ENCODE measurements at places on chromosomes 16 and 17.

DNA sequence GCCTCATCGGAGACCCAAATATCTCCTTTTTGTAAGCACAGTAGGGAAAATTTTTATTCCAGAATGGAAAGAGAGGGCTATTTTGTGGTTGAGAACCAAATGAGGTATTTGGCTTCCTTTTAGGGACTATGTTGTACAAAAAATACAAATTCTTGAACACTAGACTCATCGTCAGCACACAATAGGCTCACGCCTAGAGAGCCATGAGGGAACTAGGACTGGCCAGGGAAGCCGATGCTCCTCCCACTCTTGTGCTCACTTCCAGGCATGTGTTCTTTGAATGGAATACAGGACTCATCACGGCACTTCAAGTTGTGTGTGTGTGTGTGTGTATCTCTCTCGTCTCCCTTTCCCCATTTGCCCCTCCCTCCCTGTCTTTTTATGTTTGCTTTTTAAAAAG is 17.8 kb upstream of the BLMH start:
- no peak for DNase-seq

DNA sequence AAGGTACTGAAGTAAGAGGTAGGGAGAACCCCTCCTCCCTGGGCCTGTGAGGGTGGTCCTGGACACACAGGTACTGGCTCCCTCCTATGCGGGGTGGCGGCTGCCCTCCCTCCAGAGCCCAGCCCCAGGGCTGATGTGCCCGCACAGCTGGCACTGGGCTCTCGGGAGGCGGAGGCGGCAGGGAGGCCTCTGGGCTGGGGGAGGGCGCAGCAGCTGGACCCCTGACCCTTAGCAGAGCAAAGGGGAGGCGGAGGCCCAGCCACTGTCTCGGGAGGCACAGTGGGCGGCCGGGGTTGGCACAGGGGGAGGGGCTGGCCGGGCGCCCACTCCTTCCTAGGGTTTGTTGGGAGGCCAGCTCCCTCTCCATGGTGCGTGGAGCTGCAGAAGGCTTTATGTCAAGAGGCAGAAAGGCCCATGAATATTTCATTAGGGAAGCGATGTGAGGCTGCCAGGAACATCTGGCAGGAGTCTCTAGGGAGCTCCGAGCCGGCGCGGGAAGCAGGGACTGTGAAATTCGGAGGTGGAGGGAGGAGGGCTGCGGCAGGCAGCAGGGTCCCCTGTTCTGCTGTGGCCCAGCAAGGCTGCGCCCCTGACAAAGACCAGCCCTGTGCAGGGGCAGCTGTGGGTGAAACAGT is 44.1 kb upstream of the ACSF3 start:
- no peak for DNase-seq

GRCh38 chr17:62819511-62820221 is 11.6 kb upstream of the MARCHF10 start:
- DNase-seq: no peak

DNA sequence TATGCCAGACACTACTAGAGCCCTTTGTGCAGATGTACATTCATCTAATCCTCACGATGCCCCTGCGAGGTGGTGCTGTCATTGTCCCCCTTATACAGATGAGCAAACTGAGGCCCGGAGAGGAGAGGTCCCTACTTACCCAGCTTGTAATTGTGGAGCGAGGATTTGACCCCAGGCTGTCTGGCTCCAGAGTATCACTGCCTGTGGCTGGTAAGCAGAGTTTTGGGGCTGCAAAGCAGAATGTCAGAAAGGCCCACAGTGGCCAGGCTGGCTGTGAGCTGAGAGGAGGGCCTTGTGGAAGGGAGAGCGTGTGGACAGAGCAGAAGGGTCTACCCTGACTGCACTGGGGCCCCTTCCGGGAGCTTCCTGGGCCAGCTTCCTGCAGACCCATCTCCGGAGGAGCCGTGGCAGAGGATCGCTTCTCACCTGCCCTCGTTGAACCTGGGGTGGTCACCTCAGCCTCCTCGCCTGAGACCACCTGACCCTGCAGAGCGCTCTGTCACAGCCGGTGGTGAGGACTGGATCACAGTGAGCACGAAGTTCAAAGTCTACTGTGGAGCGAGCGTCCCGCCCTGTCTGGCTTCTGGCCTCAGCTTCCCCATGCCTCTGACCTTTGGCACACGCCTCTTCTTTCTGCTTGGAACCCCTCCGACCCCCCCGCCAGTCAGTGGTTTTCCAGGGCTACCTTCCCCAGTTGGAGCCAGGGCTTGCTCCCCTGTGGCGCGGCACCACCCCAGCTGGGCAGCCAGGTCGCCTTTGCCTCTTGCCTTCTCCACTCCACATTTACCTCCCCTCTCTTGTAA is 12.1 kb downstream of the CMIP start:
- DNase-seq: no peak

DNA sequence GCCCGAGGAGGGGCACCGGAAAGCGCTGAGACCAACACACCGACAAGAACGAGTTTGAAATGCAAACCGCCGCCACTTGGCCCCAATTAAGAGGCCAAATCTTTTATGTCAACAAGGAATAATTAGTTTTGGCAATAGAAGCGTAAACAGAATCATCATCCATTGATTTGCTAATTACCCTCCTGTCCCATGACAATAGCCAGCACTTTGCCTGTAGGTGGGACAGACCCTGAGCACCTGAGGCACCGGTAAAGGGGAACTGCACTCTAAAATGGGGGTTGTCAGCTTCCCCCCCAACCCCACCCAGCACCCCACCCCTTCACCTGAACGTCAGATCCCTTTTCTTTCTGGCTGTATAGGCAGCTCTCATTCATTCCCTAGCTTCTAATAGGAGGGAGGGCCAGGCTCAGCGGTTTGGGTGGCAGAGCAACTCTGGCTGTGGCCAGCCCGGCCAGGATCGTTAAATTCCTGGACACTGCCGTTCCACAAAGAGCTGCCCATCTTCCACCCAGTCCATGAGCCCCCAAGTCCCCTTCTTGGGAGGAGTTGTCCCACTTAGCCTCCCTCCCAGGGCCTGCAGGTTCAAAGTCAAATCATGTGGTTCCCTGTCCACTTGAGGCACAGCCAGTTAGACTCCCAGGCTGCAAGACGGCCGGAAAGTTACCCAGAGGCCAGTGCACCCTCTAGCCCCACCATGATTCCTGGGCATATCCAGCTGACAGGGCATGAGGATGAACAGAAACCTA is 45.8 kb downstream of the WNT3 start:
- DNase-seq: no peak

- no peak for DNase-seq
These were observed 59.1 kb downstream of the ABCC6 start for GRCh38 chr16:16164243-16164642.

GRCh38 chr16:66166490-66166889 is 200.0 kb upstream of the CDH5 start:
- DNase-seq: no peak

DNA sequence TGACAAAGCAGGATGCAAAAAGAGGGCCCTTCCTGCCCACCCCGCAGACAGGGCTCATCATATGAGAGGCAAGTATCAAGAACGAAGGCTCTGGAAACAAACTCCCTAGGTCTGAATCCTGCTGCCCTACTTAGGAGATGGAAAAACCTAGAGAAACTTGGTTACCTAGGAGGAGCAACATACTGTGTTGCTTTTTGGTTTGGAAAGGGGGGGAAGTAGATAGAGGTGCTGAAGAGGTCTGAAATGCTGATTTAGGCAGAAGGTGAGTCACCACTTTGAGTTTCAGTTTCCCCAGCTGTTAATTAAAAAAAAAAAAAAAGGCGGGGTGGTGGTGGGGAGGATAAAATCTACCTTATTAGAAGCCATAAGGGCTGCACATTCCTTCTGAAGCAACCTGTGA is 1.5 kb downstream of the N4BP1 start:
- no peak for DNase-seq

GRCh38 chr17:4810696-4811290 is 3.8 kb downstream of the PLD2 start:
- no peak for DNase-seq

- DNase-seq: no peak
These were observed 81.8 kb upstream of the TOB1 start for GRCh38 chr17:50947782-50948543.

GRCh38 chr17:78472035-78472905 is 93.8 kb downstream of the PGS1 start:
- no peak for DNase-seq

DNA sequence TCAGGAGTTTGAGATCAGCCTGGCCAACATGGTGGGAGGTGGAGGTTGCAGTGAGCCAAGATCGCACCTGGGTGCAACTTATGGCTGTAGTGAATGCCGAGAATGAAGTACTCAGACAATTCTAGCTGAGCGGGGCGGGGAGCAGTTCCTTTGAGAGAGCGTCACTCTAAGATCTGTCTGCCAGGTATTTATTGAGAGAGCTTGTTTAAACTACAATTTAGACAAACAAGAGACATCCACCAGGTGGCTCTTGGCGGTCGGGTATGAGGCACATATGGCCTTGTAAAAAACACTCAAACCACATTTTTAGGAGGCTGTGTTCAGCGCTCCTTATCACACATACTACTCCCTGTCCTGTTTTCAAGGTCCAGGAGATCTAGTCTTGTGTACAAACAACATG is 40.6 kb upstream of the CDH1 start:
- DNase-seq: no peak

DNA sequence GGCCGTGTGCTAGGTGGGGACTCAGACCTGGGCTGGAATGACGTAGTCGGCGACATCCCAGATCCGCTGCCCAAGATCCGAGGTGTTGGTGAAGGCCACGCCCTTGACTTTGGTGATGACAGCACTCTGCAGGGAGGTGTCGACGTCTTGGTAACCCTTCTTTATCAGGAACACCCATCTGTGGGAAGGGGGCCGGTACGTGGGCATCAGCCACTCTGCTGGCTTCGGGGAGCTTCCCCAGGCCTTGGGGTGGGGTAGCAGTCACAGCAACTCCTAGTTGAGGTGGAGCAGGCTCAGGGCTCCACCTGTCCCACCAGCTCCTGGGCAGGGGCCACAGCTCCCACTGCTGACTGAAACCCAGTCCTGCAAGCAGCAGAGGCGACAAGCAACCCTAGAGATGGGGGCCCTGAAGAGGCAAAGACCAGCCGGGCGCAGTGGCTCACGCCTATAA is 4.3 kb downstream of the P2RX5 start:
- no peak for DNase-seq

DNA sequence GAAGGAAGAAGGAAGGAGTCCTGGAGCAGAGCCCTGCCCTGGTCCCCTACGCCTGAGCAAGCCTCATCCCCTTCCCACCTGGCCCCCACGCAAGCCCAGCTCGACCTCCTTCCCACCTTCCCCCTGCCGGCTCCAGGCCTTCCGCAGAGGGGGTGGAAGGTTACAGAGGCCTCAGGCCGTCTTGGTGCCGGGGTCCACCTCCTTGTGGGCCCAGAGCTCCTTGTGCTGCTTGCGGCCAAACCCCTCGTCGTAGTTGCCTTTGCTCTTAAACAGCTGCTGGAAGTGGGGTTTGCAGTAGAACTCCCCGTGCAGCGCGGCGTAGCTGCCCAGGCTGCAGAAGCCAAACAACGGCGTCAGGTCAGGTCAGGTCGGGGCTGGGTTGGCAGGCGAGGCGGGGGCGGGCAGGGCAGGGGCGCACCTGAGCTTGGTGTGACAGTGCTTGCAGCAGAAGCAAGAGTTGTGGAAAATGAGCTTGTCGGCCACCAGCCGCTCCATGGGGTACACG is 1.5 kb downstream of the LIMD2 start:
- DNase-seq: no peak

GRCh38 chr17:74343526-74344284 is 17.7 kb downstream of the KIF19 start:
- DNase-seq: no peak

GRCh38 chr17:30396129-30396528 is 17.4 kb downstream of the CPD start:
- no peak for DNase-seq

Measured in T-helper 17 cell (primary cell).